NCI-H2107 (cell line): ENCODE measurements at places on chromosomes 7 and 10.
A peak's percentile ranks its signal among the peaks of the same experiment; 100 is the strongest.

DNA sequence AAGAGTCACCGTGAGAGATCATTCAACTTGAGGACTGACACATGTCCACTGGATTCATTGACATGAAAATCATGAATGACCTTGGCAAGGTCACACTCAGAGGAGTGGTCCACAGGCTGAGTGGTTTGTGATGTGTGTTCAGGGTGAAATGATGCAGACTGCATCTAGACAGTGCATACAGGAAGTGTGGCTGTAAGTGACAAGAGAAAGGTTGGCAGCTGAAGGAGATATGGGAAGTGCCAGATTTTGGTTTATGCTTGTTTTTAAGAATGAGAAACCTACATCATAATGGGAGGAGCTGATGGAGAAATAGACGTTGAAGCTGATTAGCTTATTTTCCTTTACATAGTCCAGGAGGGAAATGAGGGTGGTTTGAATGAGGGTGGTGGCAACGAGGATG, 64.8 kb upstream of the VIPR2 start:
- DNase-seq = no peak

- DNase-seq = no peak
Measured at GRCh38 chr7:50595491-50596102, 30.4 kb upstream of the DDC start.

DNA sequence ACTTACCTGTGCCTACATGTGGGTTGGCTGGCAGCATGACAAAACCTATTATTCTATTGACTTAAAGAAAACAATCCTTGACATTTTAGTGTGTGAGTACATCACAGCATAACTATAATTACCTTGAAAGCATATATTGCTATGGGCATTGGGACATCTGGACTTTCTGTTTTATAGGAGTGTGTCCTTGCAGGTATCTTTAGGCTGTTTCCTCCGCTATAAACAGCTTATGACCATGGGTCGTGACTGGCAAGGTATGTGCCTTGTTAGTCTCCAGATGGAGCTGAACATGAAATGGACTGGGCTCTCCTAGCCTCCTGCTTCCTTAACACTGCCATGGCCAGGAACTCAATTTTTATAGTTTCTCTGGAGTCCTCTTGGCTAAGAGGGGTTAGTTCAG, 317.4 kb upstream of the COBL start:
- DNase-seq = no peak

DNA sequence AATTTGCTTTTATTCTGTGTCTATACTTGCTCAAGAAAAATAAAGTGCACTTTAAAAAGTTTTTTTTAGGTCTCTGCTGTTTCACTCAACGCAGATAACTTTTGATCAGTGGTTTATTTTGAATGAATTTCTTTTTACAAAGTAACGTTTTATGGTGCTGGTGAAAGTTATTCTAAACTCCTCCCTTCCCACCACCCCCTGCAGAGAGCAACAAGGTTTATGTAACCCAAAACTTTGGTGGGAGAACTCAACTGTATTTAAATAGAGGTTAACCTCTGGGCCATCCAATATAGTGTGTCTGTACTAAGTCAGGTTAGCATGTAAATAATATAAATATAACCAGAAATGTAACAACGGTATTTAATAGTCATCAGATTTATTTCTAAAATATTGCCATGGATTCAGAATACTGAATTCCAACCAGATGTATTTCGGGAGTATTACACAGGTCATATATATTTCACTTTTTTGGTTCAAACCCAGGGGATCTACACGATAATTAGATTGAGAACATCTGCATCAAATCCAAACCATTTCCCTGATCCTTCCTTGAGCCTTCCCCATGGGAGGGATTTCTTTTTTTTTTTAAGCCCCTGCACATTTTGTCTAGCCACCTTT, 3.9 kb upstream of the CUX1 start:
- DNase-seq = no peak

DNA sequence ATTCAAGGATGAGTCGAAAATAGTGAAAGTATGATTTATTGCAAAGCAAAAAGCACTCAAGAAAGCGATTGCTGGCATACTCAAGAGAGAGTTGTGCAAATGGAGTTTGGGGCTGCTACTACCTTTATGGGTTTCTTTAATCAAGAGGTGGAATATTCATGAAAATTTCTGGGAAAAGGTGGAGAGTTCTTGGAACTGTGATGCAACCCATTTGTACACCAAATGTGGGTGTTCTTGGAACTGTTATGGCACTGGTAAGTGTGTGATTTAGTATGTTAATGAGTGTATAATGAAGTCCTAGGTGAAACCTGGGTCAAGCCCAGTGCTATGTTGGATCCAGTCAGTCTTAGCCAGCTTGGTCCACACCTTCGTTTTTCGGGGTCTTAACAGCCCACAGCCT, 3.4 kb upstream of the VOPP1 start:
- no peak for DNase-seq

DNA sequence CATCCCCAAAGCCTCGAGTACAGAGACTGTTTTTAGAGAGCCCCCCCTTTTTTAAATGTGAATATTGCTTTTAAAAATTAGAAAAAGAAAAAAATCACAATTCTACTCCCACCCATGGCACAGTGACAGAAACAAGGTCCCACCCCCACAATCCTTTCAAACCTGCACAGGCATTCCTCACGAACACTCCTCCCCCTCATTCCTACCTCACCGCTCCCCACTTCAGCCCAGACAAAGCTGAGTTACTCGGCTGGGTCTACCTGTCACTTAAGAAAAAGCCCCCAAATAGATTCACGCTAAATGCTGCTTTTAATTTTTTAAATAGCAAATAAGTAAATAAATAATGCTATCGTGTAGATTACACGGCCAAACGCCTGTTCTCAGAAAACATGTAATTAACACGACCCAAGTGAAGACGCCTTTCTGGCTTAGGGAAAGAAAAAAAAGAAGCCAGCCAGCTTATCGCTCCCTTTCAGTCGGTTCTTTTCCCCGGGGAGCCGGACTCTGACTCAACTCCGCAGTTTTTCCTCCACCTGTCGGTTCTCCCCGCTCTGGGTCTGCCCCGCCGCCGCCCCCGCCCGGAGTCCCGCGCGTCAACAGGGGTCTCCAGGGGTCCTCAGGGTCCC, 739 bp downstream of the MPP7 start:
- peak; percentile 12 for DNase-seq

DNA sequence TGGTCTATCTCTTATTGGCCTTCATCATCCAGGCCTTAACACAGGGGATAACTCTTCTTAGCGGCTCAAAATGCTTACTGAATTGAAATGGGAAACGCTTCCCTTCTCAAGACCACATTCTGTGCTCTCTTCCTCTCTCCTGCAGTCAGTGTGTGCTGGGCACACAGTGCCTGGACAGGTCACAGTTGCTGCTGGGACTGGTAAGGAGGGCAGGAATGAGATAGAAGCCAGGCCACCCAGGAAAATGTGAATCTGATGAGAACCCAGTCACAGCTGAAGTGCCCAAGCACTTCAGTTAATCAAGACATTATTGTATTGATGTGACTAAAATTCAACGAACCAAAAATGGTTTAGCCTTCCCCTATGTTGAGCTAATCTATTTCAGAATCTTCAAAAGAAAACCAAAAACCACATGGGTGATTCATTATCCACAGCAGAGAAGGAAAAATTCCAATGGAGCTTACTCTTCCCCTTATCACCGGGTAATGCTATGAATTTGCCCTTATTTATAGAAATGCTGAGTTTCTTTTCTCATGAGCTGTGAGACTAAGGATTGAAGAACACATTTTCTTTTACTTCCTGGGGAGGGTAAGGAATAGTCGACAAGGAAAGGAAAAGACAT, 41.2 kb upstream of the PLPP4 start:
- DNase-seq = no peak

DNA sequence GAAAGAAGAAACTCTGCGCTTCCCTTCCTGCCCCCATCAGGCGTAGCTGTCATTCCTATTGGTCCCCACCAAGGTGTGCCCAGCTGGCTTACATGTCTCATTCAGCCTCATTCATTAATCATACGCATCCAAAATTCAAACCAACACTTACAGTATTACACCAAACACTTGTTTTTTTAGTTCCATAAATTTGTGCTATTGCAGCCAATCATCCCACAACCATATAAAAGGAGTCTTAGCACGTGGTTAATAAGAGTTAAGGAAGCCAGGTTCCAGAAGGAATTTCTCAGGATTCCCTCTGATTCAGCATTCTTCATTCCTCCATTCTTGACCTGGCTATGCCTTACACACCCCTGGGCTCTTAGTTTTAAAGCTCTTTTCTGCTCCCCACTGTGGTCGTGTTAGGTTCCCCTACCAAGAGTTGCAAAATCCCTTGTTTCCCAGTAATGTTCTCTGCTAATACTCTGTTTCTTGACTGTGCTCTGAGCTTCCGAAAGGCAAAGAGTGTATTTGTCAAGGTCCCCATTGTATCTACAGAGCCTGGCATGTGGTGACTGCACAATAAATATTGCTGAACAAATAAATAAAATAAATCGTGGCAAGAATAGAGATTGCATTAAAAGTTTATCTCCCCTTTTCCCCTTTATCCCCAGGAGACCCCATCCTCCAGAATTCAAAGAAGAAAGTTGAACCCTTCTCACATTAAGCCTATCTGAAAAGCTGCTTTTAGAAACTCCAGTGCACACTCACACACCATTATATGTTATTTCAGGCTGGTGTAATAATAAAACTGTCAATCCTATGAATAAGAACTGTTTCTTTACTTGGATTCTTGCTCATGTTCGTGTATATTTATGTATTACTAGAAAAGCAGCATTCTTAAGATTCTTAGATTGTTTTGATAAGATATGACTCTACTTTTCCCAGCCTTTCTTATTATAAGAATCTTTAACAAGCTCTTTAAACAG, 514.4 kb downstream of the INHBA start:
- DNase-seq = no peak

GRCh38 chr10:131214521-131215244, 96.8 kb downstream of the TCERG1L start:
- no peak for DNase-seq

GRCh38 chr7:55086413-55087201, 67.8 kb downstream of the EGFR start:
- DNase-seq = no peak

- no peak for DNase-seq
Measured at GRCh38 chr7:90256778-90257177, 11.8 kb downstream of the CFAP69 start.

DNA sequence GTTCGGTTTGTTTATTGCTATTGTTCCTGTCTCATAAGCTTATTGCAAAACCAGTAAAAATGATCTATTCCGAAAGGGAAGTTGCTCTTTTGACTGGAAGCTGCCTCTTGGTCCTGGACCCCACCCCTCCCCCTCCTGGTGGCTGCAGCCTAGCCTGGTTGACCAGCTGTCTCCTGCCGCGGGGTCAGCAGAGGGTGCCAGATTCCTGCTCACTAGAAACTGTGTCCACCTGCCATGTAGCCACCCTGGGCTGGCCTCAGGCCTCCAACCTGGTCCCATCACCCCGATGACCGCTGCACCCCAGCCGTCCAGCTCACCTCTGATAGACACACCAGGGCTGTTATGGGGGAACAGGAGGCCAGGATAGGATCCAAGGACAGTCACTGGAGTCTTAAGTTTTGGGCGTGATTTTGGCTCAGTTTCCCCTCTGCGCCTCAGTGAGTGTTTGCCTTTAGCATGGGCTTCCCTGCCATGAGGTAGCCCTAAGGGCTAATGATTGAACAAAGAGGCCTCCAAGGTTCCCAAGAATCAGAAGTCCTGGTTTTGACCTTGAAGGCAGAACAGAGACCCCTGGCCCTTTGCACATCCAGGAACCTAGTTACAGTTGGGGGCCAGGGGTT, 32.9 kb upstream of the SLF2 start:
- no peak for DNase-seq

DNA sequence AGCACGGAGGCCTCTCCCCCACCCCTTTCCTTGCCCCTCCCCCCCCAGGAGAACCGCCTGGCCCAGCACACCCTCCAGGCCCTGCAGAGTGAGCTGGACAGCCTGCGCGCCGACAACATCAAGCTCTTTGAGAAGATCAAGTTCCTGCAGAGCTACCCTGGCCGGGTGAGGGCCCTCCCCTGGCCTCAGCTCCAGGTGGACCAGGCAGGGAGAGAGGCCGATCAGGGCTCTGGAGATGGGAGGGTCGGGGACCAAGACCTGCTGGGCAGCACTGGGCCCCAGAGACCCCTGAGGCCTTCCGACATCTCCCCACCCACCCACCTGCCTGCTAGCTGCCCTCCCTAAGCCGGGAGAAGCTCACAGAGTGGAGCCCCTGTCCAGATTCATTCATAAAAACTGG, 8.8 kb upstream of the SH2B2 start:
- DNase-seq = no peak

- no peak for DNase-seq
Measured at GRCh38 chr7:146831875-146832274, 715.3 kb downstream of the CNTNAP2 start.

- DNase-seq = no peak
Measured at GRCh38 chr10:85674851-85675250, 691.7 kb downstream of the GRID1 start.

- no peak for DNase-seq
Measured at GRCh38 chr10:114320249-114321116, 81.4 kb downstream of the VWA2 start.
